ENCODE measurements at places on chromosomes 16 and 17. TPM values are rescaled to one million over a fixed set of nuclear protein-coding genes. Genes with fewer than 3 reads are reported as not detected.

GRCh38 chr17:72171703-72172667, 51.2 kb downstream of the SOX9 start:
- H3K4me3 ChIP-seq: no peak overlapping the region
- H3K36me3 ChIP-seq: no peaks in the 10 kb centered on the region
- peaks cover 2% of the 10 kb centered on the region for H3K27me3 ChIP-seq
- H3K27ac ChIP-seq: no peak overlapping the region

The MT1M gene
- not detected for total RNA-seq

DNA sequence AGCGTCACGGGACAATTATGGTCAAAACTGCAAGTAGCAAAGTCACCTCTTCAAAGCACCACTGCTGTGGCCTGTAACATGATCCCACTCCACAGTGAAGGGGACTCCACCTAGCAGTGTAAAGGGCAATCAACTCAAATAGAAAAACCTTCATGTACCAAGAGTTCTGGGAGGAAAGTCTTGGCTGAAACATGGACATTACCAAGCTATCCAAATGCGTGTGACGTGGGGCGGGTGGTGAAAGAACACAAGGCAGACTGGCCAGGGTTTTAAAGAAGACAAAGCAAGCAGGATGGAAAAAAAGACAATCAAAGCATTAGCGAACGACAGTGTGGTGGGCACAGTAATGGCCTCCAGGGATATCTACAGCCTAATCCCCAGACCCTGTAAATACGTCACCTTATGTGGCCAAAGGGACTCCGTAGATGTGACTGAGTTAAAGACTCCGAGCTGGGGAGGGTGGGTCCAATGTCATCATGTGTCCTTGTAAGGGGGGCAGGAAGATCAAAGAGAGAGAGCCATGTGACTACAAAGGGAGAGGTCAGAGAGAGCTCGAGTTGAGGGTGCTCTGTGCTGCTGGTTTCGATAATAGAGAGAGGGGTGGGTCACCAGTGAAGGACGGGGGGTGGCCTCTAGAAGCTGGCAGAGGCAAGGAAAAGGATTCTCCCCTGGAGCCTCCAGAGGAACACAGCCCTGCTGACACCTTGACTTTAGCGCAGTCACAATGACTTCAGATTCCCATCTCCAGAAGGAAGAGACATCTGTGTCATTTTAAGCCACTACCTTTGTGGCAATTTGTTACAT, 6.0 kb downstream of the HSDL1 start:
- H3K4me3 ChIP-seq: peak overlapping the region; percentile 7
- peaks cover 41% of the 10 kb centered on the region for H3K4me1 ChIP-seq
- peak; percentile 63 for DNase-seq
- no peaks in the 10 kb centered on the region for H3K36me3 ChIP-seq

DNA sequence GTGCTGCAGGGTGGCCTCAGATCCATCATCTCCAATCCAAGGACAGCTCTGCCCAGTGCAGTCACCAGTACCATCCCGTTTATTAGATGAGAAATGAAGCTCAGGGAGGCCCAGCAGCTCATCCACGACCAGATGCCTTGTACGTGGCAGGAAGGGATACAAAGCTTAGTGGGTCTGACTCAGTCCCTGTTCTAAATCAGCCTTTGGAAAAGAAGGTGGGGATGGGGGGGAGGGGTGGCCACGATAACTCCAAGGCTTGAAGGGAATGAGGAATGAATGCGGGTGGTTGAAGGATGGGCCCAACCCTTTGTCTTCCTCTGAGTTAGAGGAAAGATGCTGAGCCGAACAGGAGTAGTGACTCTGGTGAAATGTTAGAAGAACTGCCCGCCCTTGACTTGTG, 25.8 kb downstream of the LLGL2 start:
- no peaks in the 10 kb centered on the region for H3K27me3 ChIP-seq
- H3K27ac ChIP-seq: no peak overlapping the region
- H3K36me3 ChIP-seq: no peaks in the 10 kb centered on the region
- no peak overlapping the region for H3K4me3 ChIP-seq
- H3K4me1 ChIP-seq: no peaks in the 10 kb centered on the region
- no peak for DNase-seq

DNA sequence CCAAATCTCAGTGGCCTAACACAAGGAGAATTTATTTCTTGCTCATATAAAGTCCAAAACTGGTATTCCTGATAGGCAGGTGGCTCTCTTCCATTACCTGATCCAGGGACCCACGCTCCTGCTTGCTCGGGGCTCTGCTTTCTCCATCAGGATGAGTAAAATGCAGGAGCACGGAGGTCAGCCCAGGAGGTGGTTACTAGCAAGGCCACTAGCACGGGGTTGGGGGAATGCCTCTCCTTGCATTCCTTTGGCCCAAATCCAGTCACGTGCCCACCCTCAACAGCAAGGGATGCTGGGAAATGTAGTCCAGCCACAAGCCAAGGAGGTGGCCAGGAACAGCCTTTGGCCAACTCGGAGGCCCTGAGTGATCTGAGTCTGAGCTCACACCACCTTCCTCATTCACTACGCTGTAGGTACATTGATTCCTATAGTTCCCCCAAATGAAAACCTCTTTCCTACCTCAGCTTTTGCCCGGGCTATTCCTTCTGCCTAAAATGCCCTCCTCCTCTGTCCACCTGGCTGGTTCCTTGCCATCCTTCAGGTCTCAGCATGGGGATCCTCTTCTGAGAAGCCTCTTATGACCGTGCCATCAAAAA, 38.3 kb upstream of the HAPSTR1 start:
- no peak overlapping the region for H3K4me3 ChIP-seq

The HOXB6 gene
- total RNA-seq: 0.21 TPM

GRCh38 chr16:3922241-3922640, 41.7 kb upstream of the CREBBP start:
- H3K36me3 ChIP-seq: peaks cover 3% of the 10 kb centered on the region
- no peaks in the 10 kb centered on the region for H3K4me1 ChIP-seq
- no peak overlapping the region for H3K27ac ChIP-seq

GRCh38 chr17:19645734-19646201, 2.8 kb upstream of the ALDH3A2 start:
- DNase-seq: peak; percentile 77
- no peak overlapping the region for H3K4me3 ChIP-seq
- H3K27me3 ChIP-seq: peaks cover 2% of the 10 kb centered on the region
- no peak overlapping the region for H3K27ac ChIP-seq

GRCh38 chr17:35947156-35947585, 3.7 kb upstream of the LYZL6 start:
- DNase-seq: peak; percentile 68
- H3K4me3 ChIP-seq: no peak overlapping the region
- no peaks in the 10 kb centered on the region for H3K27me3 ChIP-seq
- no peak overlapping the region for H3K27ac ChIP-seq

GRCh38 chr17:76493505-76494167, 7.6 kb downstream of the RHBDF2 start:
- H3K4me1 ChIP-seq: peaks cover 47% of the 10 kb centered on the region
- H3K36me3 ChIP-seq: no peaks in the 10 kb centered on the region
- peak; percentile 42 for DNase-seq
- H3K4me3 ChIP-seq: peak overlapping the region; percentile 35
- peak overlapping the region; percentile 79 for H3K27ac ChIP-seq

DNA sequence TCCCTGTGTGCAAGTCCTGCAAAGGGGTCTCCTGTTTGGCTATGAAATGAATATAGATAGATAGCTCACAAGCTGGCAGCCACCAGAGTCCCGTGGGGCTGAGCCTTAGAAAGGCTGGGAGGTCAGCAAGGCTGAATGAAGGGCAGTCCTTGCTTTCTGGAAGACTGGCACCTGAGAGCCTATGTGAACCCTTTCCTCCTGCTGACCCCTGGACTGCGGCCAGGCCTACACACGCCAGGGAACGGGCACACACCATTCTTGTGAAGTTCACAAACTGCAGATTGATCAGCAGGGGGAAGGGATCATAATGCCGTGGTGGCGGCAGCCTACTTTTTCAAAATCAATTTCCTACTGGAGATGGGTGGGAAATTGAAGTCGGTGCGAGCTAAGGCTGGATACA, 985 bp upstream of the C17orf107 start:
- H3K36me3 ChIP-seq: peaks cover 14% of the 10 kb centered on the region
- no peak overlapping the region for H3K27ac ChIP-seq
- peaks cover 1% of the 10 kb centered on the region for H3K27me3 ChIP-seq
- H3K4me3 ChIP-seq: peak overlapping the region; percentile 54

DNA sequence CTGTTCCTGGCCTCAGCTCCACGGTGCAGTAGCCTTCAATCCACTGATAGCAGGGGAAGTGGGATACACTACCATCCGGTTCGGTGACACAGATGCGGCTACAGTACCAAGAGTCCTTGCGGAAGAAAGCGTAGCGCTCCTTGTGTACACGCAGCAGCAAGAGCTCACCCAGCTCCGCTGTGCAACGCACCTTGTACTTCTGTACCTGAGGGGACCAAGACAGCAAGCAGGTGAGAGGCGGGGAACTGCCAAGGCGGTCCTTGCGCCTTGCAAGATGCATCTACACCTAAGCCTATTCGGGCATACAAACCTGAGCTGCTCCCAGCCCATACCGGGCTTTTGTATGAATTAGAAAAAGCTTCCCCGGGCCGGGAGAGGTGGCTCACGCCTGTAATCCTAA, 1.5 kb downstream of the ALOXE3 start:
- no peak overlapping the region for H3K4me3 ChIP-seq
- peaks cover 16% of the 10 kb centered on the region for H3K36me3 ChIP-seq
- no peak overlapping the region for H3K27ac ChIP-seq
- peaks cover 53% of the 10 kb centered on the region for H3K27me3 ChIP-seq
- no peak for DNase-seq

GRCh38 chr17:43640491-43641252, 21.1 kb downstream of the MEOX1 start:
- no peaks in the 10 kb centered on the region for H3K27me3 ChIP-seq
- H3K4me3 ChIP-seq: no peak overlapping the region
- DNase-seq: no peak
- H3K36me3 ChIP-seq: no peaks in the 10 kb centered on the region
- peaks cover 11% of the 10 kb centered on the region for H3K4me1 ChIP-seq

DNA sequence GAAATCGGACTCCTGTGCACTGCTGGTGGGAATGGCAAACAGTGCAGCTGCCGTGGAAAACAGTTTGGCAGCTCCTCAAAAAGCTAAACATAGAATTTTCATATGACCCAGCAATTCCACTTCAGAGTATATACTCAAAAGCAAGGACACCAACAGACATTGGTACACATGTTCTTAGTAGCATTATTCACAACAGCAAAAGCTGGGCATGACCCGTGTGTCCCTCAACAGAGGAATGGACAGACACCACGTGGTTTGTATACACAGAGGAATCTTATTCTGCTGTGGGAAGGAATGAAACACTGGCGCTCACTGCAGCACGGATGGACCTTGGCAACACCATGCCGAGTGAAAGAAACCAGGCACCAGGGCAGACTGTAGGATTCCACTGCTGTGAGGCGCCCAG, 16.0 kb downstream of the NPTX1 start:
- peaks cover 32% of the 10 kb centered on the region for H3K27me3 ChIP-seq
- H3K4me1 ChIP-seq: peaks cover 3% of the 10 kb centered on the region
- DNase-seq: no peak
- H3K27ac ChIP-seq: no peak overlapping the region

DNA sequence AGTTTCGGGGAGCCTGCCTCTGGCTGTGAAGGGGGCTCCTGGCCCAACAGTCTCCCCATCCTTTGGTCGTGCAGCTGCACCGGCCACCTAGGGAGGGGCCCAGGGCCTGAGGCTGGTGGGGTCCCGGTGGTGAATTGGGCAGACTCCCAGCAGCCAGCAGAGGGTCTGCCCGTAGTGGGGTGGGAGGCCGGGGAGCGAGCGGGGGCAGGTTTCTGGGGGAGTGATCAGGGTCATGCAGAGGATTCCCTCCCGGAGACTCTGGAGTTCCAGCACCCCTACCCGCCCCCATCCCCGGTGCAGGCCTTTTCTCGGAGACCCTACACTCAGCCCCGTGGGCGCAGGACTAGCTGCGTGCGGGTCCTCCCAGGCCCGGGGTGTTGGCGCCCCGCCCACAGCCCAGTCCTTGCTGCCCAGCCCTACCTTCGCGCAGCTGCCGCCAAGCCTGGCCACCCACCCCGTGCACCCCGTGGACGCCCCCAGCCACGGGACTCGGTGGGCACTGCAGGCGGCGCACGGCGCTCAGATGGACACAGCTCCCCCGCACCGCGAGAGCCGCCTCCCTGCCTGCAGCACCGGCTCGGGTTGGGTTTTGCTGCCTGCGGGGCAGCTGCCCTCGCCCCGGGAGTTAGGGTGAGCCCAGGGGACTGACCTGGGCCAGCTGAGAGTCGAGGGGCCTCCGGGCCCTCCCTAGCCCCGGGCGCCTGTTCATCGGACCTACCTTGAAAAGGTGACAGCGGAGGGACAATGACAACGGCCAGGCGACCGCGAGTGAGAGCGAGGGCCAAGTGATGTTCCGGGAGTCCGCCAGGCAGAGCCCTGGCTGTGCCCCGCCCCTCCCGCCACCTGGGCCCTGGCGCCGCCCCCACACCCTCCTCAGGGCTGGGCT, at the start of gene GNG13:
Gene GNG13 (minus strand): TSS at position 787 of the 886 bp plus-strand sequence. CDS start 1,657 bp downstream, outside the sequence.
- H3K36me3 ChIP-seq: peaks cover 17% of the 10 kb centered on the region
- no peak within 1 kb of the TSS for H3K4me3 ChIP-seq
- H3K27ac ChIP-seq: no peak within 1 kb of the TSS
- no peaks in the 10 kb centered on the region for H3K4me1 ChIP-seq
- H3K27me3 ChIP-seq: peaks cover 10% of the 10 kb centered on the region
- no peak for DNase-seq

The CDH8 gene
- total RNA-seq: not detected

DNA sequence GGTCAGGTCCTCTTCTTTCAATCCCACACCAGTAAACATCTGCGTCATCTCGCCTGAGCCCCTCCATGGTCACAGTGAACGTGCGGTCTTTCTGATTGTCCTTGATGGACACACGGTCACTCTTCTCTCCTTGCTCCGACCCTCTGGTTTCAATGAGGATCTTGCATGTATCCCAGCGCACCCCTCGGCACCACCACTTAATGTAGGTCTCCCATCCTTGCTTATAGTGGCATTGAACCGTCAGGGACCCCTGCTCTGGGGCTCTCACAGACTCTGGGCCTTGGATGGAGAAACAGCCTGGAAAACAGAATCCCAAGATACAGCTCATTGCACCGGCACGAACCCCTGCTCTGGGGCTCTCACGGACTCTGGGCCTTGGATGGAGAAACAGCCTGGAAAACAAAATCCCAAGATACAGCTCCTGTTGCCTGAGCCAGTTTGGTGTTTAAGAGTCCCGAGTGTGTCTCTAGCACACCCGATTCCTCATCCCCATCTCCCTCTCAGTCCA, 5.4 kb downstream of the CD300LB start:
- no peak overlapping the region for H3K27ac ChIP-seq
- no peaks in the 10 kb centered on the region for H3K36me3 ChIP-seq
- no peak overlapping the region for H3K4me3 ChIP-seq
- no peak for DNase-seq
- peaks cover 37% of the 10 kb centered on the region for H3K27me3 ChIP-seq
- H3K4me1 ChIP-seq: peaks cover 7% of the 10 kb centered on the region

- H3K4me1 ChIP-seq: peaks cover 20% of the 10 kb centered on the region
- H3K27me3 ChIP-seq: no peaks in the 10 kb centered on the region
- H3K27ac ChIP-seq: no peak overlapping the region
- no peaks in the 10 kb centered on the region for H3K36me3 ChIP-seq
- DNase-seq: no peak
Observed at GRCh38 chr16:53089434-53090285, 34.9 kb downstream of the CHD9 start.

GRCh38 chr17:79698146-79698846, 32.4 kb upstream of the ENPP7 start:
- no peak for DNase-seq
- H3K27ac ChIP-seq: no peak overlapping the region
- H3K4me3 ChIP-seq: no peak overlapping the region
- peaks cover 32% of the 10 kb centered on the region for H3K27me3 ChIP-seq

GRCh38 chr16:68310437-68310773, 341 bp downstream of the SLC7A6OS start:
- peak overlapping the region; percentile 89 for H3K4me3 ChIP-seq
- peaks cover 26% of the 10 kb centered on the region for H3K36me3 ChIP-seq
- H3K4me1 ChIP-seq: peaks cover 49% of the 10 kb centered on the region
- DNase-seq: no peak
- no peaks in the 10 kb centered on the region for H3K27me3 ChIP-seq

Data from activated CD4-positive, alpha-beta memory T cell treated with anti-CD3 and anti-CD28 coated beads for 36 hours (primary cell).